ENCODE measurements at places on chromosomes 6 and 20.

DNA sequence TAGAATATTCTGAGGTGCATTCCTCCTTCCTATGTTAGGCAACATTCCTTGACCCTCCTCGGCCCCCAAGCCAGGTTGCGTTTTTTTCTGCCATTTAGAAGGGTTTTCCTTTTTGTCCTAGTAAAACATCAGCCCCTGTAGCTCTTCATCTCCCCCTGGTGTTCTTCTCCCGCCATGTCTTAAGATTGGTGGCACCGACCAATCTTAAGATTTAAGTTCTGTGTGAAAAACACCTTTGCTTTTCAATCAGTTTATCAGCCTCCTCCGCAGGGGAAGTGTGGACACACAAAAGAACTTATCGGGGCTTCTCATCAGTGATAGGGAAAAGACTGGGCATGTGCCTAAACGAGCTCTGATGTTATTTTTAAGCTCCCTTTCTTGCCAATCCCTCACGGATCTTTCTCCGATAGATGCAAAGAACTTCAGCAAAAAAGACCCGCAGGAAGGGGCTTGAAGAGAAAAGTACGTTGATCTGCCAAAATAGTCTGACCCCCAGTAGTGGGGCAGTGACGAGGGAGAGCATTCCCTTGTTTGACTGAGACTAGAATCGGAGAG, 719 bp upstream of the EDN1 start:
- DNase-seq, result peak; percentile 78

DNA sequence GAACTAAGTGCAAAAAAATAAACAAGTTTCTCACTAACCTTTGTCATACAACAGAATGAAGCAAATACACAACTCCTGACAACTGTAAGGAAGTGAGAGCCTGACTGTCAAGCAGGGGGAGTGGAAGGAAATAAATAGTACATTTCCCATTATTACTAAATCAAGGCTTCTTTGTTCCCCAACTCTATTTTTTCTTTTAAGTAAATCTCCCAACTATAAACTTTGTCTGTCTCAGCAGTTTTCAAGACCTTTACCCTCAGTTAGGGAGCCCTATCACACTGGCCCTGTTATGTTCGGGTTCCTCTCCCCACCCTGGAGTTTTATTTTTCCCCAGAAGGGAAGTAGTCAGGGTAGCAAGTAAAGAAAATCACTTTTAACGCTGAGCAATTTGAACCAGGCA, 24.1 kb upstream of the IPCEF1 start:
- no peak for DNase-seq

DNA sequence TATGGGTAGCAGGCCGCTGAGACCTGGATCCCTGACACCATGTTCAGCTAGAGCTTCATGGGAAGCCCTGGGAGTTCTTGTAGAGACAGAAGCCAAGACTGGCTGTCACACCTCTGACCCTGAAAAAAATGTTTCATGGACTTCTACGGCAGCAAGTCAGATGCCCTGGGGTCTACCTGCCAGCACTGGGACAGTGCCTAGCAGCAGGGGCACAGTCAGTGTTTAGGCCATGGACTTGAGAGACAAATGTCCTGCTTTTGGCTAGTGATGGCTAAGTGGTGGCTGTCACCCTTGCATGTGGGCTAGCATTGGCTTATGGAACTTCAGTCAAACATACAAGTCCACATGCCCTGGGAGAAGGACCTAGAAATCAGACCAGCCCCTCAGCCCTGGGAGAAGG, 41.3 kb upstream of the SSTR4 start:
- no peak for DNase-seq

DNA sequence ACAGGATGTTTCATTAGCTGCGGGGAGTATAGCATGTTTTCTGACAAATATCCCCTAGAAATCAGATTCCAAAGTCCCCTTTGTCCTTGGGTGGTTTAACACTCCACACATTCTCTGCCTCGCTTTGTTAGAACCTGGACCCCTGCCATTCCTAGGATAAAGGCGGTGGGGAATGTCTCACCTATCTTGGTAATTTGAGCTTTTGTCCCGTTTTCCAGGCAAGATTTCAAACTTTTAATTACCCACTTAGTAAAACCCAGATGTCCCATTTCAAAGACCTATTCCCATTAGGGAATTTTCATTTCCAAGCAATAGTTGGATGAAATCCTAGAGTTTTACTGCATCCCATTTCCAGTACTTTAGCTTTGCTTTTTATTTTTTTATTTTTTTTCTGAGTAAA, 501.0 kb upstream of the MAP3K7 start:
- no peak for DNase-seq

DNA sequence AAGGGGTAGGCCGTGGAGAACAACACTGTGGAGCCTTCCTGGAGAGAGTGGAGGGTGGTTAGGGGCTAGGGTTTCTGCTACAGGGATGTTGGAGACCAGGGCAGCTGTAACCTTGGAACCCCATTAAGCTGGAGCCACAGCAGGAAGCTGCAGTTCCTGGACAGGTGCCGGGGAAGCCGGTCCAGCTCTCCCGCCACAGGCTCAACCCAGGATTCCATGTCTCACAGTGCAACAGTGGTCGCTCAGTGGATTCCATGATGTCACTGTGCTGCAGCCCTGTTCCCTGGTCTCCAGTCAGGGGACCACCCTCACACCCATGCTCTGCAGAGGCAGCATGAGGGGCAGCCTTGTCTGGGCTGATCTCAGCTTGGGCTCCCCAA, 264.6 kb upstream of the CDYL start:
- DNase-seq, result no peak

- DNase-seq, result no peak
Observed at GRCh38 chr6:69216127-69216526, 580.7 kb downstream of the LMBRD1 start.

- DNase-seq, result no peak
Observed at GRCh38 chr6:136059308-136059707, 190.8 kb downstream of the MTFR2 start.

GRCh38 chr6:44268095-44268628, 2.1 kb upstream of the TMEM151B start:
- DNase-seq, result no peak

DNA sequence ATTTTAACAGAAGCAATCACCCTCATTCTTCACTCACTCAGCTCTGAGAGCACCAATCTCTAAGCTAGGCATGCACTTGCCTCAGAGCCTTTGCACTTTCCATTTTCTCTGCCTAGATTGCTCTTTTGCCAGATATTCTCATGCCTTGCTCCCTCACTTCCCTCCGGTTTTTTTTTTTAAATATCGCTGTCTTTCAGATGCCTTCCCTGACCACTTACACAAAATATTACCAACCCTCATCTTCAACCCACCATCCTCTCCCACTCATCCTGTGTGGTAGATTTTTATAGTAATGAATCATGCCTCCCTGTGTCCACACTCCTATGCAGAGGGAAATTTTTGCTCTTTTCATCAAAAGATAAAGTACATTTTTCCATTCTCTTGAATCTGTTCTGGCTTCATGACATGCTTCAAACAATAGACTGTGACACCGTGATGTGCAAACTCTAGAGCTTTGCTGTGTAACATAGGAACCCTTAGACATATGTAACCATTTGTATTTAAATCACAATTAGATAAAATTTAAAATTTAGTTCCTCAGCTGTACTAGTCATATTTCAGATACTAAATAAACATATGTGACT, 437.1 kb downstream of the UTRN start:
- no peak for DNase-seq

GRCh38 chr20:56247954-56248782, at the start of gene MC3R:
Gene MC3R, plus strand, starts transcription at chr20:56248732. Its CDS starts 112 bp downstream, at chr20:56248844.
- DNase-seq, result no peak

DNA sequence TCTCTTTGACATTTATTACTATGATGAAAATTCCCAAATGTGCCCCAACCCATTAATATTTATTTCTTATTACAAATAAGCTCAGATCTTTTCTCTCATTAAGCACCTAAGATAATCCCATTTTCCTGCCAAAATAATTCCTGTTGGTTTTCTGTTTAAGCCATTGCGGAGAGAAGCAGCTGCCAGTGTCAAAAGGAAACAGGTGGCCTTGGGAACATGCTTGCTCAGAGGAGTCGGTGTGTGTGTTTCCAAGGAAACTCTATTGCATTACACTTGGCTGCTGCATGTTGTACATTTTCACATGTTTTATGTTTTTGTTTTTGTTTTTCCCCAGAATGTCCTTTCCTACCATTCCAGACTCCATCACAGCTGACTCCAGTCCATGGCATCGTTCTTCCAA, 56.4 kb downstream of the CD24 start:
- no peak for DNase-seq

- no peak for DNase-seq
Observed at GRCh38 chr6:15313367-15313766, 67.5 kb downstream of the JARID2 start.

DNA sequence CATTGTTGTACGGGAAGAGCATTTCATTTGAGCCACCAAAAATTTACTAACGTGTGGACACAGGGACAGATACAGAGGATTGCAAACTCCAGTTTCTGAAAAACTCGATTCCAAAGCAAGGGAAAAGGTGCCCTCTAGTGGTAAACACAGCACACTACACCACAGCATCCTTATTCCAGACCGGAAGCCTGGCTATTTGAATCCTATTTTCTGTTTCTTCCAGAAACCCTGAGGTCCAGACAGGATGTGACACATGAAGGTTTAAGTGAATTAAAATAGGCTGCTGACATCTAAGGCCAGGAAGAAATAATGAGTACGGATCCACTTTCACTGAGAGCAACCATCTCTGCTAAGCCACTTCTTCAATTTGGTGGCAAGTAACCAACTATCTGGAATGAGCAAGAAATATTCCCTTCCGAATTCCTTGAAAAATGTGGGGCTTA, 31.8 kb upstream of the GMPR start:
- peak; percentile 55 for DNase-seq

- no peak for DNase-seq
Observed at GRCh38 chr20:54174457-54175175, 830 bp upstream of the CYP24A1 start.

DNA sequence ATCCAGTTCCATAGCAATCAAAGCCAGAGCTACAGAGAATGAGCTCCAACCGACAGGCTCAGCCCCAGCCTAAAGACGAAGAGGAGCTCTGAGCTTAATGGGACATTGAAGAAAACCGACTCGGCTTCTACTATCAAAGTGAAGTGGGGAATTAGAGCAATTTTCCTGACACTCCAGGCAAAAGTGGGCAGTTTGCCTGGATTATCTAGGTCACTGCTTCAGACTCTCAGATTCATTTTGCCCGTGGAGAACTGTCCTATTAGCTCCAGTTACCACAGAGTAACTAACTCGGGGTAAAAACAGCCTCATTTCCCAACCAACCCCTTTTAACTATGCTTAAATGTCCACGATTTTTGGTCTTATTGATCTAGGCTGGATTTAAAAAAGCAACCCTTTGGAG, 592.1 kb upstream of the NRSN1 start:
- no peak for DNase-seq

DNA sequence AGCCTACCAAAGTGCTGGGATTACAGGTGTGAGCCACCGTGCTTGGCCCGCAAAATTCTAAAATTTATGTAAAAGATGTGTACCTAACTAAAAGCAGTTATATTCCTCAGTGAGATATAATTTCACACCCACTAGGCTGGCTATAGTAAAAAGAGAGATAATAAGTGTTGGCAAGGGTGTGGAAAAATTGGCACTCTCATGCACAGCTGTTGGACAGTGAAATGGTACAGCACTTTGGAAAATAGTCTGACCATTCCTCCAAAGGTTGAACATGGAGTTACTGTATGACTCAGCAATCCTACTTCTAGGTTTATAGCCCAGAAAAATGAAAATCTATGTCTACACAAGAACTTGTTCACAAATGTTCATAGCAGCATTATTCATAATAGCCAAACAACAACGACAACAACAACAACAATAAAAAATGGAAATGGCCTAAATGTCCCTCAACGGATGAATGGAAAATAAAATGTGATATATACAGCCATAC, 13.9 kb downstream of the C6orf15 start:
- no peak for DNase-seq

- no peak for DNase-seq
Observed at GRCh38 chr6:157988700-157989063, 7.0 kb downstream of the SYNJ2 start.

DNA sequence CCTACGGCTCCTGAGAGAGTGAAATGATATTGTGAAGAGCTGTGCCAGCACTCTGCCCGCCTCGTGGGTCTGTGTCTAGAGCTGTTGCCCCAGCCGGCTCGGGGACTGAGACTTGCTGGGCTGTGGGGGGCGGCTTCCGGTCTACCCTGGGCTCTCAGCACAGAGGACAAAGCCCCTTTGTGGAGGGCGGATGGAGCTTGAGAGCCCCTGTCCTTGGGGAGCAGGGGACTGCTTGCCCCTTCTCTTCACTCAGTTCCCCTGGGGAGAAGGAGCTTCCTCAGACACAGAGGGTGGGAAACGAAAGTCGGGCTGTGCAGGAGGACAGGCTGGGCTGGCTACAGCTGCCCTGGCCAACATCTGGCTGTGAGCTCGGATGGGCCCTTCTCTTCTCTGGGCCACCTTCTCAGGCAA, 11.0 kb downstream of the SRC start:
- no peak for DNase-seq

GRCh38 chr20:48673507-48673906, 154.3 kb downstream of the PREX1 start:
- no peak for DNase-seq

DNA sequence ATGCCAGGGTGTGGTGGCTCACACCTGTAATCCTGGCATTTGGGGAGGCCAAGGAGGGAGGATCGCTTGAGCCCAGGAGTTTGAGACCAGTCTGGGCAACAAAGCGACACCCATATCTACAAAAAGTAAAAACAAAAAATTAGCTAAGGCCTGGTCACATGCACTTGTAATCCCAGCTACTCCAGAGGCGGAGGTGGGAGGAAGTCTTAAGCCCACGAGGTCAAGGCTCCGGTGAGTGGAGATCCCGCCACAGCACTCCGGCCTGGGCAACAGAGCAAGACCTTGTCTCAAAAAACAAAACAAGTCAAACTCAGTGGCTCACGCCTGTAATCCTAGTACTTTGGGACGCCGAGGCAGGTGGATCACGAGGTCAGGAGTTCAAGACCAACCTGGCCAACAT, 35.6 kb downstream of the SRSF3 start:
- DNase-seq, result no peak

All from foreskin keratinocyte (primary cell).